ENCODE measurements at places on chromosomes 3 and 15. TPM values are rescaled to one million over a fixed set of nuclear protein-coding genes. Genes with fewer than 3 reads are reported as not detected.
A peak's percentile ranks its signal among the peaks of the same experiment; 100 is the strongest.

- H3K36me3 ChIP-seq = no peaks in the 10 kb centered on the region
- H3K4me3 ChIP-seq = no peak overlapping the region
- no peaks in the 10 kb centered on the region for H3K4me1 ChIP-seq
- H3K27me3 ChIP-seq = no peaks in the 10 kb centered on the region
- H3K27ac ChIP-seq = no peak overlapping the region
- DNase-seq = no peak
These were observed 3.0 kb downstream of the SNTN start for GRCh38 chr3:63655519-63655918.

DNA sequence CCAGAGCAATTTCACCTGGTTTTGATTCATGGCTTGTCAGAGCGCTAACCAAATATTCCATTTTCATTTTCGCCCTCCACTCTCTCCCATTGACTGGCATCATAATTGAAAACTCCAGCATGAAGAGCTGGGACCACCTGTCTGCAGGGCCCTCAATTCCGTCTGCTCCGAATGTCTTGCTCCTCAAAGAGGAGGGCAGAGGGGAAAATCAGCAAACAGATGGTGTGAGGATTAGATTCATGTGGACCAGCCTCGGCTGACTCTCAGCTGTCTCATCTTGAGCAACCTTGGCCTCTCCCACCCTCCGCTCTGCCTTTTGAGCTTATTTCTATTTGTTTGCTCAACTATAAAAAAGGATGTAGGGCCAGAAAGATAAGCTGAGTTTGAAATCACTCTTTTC is 512.2 kb upstream of the PPP2R3A start:
- no peaks in the 10 kb centered on the region for H3K27me3 ChIP-seq
- no peaks in the 10 kb centered on the region for H3K4me1 ChIP-seq
- H3K4me3 ChIP-seq = no peak overlapping the region
- DNase-seq = no peak
- H3K27ac ChIP-seq = no peak overlapping the region

DNA sequence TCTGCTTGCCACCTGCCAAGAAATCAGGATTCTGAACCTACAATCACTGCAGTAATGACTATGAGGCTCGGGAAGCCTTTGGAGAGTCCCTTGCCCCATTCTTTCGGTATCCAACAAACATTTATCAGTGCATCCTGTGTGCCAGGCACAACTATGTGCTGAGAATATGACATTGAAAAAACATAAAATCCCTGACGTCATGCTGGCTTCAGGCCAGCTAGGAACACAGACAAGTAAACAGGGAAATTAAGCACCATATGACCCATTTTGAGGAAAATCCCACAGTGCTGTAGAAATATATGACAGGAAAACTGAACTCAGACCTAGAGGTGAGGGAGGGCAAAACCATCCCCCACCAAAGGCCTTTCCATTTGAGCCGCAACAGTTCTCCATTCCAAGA is 34.1 kb upstream of the DET1 start:
- H3K27ac ChIP-seq = no peak overlapping the region
- no peak overlapping the region for H3K4me3 ChIP-seq
- no peak for DNase-seq
- H3K36me3 ChIP-seq = no peaks in the 10 kb centered on the region

DNA sequence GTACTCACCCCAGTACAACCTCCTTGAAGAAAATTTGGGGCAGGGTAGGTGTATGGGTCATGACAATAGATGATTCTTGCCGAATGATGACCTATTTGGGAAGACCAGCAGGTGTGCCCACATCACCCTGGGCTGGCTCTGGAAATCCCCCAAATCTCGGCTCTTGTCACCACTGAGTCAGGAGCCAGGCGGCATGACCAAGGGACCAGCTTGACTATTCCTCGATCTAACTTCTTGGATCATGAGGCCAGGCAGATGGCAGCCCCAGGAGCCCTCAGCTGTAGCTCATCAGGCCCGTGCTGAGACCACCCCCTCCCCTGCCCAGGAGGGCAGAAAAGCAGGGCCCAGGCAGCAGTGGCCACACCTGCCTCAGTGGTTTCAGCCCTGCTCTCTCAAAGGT is 9.2 kb upstream of the MUC4 start:
- no peaks in the 10 kb centered on the region for H3K4me1 ChIP-seq
- no peak overlapping the region for H3K4me3 ChIP-seq
- H3K27ac ChIP-seq = no peak overlapping the region
- no peak for DNase-seq

GRCh38 chr3:44061961-44062360 is 179.7 kb upstream of the TOPAZ1 start:
- no peaks in the 10 kb centered on the region for H3K36me3 ChIP-seq
- H3K4me1 ChIP-seq = no peaks in the 10 kb centered on the region
- DNase-seq = no peak
- H3K27ac ChIP-seq = no peak overlapping the region

DNA sequence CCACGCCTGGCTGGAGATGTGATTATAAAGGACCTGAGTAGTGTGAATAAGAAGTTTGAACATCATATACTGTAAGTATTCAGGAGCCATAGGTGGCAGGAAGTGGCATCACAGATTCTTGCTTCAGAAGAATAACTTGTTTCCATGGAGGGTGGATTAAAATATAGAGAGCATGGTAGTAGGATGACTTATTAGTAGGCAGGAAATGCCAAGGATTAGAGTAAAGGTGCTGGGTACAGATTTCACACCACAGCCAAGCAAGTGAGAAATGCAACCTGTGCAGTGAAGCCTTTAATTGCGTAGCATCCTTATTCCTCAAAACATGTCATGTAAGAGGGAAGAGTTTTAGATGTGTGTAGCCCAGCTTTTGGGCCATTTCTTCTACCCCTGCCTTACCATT is 30.8 kb downstream of the IFT122 start:
- no peak overlapping the region for H3K4me3 ChIP-seq
- H3K36me3 ChIP-seq = peaks cover 52% of the 10 kb centered on the region

GRCh38 chr3:191320316-191320715 is 8.9 kb upstream of the CCDC50 start:
- no peaks in the 10 kb centered on the region for H3K36me3 ChIP-seq
- no peak overlapping the region for H3K4me3 ChIP-seq

- H3K27me3 ChIP-seq = no peaks in the 10 kb centered on the region
- H3K36me3 ChIP-seq = no peaks in the 10 kb centered on the region
- no peak overlapping the region for H3K27ac ChIP-seq
These were observed 19.3 kb upstream of the CCNDBP1 start for GRCh38 chr15:43165801-43166325.

DNA sequence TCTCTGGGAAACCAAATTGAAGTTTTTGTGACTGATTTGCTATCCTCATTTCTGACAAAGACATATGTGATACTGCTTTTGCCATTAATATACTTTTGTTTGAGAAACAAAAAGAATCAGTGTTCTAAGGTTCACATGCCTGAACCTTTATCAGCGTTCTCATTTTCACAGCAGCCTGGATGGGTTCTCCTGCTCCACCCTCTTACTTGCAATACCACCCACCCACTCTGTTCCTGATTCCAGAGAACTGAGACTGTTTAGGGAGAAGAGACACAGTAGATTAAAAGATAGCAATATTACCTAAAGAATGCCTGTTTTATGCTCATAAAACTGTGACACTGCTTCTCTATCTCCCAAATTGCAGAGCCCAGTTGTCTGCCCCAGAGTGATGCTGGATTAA is 25.8 kb upstream of the ARL6 start:
- H3K4me3 ChIP-seq = no peak overlapping the region
- H3K27me3 ChIP-seq = no peaks in the 10 kb centered on the region
- no peak for DNase-seq

GRCh38 chr15:66706840-66707239 is 4.8 kb downstream of the SMAD6 start:
- peak overlapping the region; percentile 56 for H3K27ac ChIP-seq
- H3K36me3 ChIP-seq = no peaks in the 10 kb centered on the region
- no peaks in the 10 kb centered on the region for H3K27me3 ChIP-seq
- H3K4me1 ChIP-seq = peaks cover 8% of the 10 kb centered on the region

The MAGI1 gene
- 21.2 TPM for total RNA-seq

The GDPGP1 gene
- total RNA-seq = 4.7 TPM

The EPHB1 gene
- 1.1 TPM for total RNA-seq

The FETUB gene
- total RNA-seq = 0.94 TPM

The ACAA1 gene
- total RNA-seq = 63.5 TPM

Data from esophagus squamous epithelium (tissue), 5 donors.